AG09319 (cell line): ENCODE measurements at places on chromosomes 4 and X.

DNA sequence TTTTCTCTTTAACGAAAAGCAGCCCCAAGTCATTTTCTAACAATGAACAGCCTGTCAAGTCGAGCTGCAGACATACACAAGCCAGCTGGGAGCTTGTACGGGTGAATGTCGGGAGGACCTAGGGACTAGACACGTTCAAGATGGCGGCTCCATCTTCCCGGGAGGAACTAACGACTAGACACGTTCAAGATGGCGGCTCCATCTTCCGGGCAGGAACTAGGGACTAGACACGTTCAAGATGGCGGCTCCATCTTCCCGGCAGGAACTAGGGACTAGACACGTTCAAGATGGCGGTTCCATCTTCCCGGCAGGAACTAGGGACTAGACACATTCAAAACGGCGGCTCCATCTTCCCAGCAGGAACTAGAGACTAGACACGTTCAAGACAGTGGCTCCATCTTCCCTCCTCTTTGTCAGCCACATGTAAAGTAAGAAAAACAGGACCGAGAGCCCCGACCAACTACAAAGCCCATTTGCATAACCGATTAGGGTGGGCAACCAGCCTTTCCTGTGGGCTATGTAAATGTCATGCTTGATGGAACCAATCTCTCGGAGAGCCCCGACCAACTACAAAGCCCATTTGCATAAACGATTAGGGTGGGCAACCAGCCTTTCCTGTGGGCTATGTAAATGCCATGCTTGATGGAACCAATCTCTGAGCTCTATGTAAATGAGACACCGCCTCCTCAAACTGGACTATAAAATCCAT is 175.5 kb downstream of the DHRSX start:
- peak; percentile 47 for DNase-seq

DNA sequence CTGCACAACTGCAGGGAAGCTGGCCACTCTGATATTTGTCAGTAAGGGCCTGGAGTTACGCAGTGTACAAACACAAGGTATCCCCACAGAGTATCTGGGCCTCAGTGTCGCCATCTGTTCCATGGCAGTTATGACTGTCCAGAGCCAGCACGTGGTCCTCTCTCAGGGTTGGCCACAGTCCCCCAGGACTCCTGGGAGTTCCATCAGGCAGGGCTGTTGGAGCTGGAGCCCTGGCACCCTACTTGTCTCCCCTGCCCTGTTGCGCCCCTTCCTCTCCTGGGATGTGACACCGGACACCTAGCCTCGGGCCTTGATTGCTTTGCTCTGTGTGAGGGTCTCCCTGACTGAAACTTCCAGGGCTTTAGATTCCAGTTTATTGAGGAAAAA is 8.4 kb downstream of the HTRA3 start:
- no peak for DNase-seq

- DNase-seq, result no peak
Observed at GRCh38 chr4:128357286-128357685, 69.7 kb upstream of the PGRMC2 start.

GRCh38 chrX:3994315-3994714 is 280.9 kb upstream of the PRKX start:
- DNase-seq, result no peak

- DNase-seq, result no peak
Observed at GRCh38 chr4:57190601-57191481, 80.7 kb upstream of the IGFBP7 start.

GRCh38 chr4:10201381-10202223 is 85.0 kb upstream of the WDR1 start:
- DNase-seq, result no peak

GRCh38 chrX:15468036-15468435 is 25.1 kb downstream of the PIR start:
- DNase-seq, result peak; percentile 44

GRCh38 chr4:14841801-14842768 is 160.2 kb upstream of the CPEB2 start:
- no peak for DNase-seq

DNA sequence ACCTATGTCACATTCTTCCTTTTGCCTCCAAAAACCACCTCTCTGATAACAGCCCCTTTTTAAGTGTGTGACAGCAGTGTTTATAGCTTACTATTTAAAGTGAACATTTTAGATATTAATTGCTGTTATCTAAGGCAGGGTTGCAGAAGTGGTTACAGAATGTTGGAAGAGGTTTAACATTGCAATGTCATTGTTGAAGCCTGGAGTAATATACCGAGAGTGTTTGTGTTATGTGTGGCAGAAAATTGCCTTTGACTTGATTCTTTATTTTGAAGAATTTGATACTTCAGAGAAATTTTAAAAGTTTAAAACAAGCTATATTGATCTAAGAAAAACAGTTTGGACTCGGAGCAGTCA is 37.1 kb downstream of the SMARCAD1 start:
- no peak for DNase-seq

- DNase-seq, result peak; percentile 49
Observed at GRCh38 chr4:53763813-53764597, 172.7 kb upstream of the LNX1 start.

DNA sequence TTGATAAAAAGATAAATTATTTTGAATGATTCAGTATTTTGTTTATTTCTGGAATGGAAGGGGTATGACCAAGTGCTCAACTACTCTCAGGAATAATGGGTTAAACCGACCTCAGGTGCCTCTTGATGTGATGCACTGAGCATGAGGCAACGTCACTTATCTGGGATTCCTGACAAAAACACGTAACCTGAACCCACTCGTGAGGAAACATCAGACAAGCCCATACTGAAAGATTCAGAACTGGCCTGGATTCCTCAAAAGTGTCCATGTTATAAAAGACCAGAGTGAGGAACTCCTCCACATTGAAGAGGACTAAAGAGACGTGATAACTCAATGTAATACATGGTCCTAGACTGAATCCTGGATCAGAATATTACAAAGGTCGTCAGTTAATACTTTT is 144.0 kb downstream of the FNIP2 start:
- DNase-seq, result no peak

DNA sequence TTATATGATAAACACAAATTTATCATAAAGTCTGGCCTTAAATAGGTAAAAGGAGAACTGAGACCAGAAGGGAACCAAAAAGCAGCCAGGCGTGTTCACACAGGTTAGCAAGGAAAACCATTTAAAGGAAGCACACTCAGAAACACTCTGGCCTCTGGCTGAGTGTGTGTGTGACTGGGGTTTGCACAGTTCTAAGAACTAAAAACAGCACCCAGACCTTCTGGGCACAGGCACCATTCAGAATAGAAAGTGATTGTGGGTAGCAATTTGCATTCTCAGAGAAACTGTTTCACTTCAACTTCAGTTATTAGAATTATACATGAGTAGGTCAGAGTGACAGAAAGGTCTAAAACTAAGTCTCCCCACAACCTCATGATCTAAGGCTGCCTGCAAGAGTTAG is 10.0 kb downstream of the GPR82 start:
- DNase-seq, result no peak

- DNase-seq, result no peak
Observed at GRCh38 chrX:125150231-125150630, 169.4 kb upstream of the TEX13C start.

DNA sequence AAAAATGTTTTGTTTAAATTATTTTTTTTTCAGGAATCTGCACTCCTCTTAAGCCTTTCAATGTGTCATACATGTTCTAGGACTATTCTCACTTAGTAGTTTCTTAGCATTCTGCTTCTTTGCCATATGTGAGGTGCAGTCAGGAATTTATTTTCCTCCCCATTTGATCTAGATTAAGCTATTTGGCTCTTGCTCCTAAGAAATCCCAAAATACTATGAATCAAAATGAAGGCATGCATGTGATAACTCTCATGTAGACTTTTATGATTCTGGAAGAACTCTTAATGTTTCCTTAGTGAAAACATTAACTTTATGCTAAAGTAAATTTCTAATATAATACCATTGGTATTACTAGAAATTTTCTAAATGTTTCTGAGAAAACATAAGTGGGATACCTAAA is 664.5 kb downstream of the RAPGEF2 start:
- no peak for DNase-seq

DNA sequence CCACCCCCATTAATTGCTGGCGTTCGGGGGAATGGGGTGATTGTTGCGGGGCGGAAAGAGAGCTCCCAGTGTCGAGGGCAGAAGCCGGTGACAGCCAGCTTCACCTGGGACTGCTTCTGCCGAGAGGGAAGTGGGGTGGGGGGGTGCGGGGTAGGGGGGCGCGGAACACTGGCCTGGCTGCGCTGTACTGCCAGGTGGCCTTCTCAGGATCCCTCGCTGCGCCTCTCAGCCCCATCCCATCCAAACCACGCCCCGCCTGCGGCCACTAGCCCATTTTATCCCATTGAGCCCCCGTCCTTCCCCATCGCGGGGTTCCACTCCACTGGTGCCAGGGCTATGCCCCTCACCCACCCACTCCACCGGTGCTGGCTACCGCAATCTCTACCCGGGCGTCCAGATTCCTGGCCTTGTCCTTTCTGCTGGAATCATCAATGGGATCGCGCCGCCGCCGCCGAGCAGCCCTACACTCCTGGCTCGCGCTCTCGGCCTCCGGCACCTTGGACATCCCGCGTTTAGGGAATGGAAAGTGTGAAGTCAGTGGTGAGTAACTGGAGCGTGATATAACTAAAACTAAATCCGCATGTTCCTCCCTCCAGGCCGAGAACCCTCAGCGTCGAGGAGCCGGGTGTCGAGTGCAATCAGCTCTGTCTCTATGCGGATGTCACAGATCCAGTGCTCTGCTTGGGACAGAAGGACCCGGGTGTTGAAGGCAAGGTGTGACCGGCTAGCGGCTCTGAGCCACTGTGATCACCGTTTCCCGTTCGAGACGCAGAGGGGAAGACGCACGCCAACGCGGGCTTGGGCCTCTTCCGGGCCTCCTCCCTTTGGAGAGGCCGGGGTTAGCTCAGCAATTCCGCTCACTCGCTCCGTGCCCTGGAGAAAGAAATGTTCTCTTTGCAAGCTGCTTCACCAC is 20.5 kb downstream of the NKX3-2 start:
- no peak for DNase-seq

- peak; percentile 41 for DNase-seq
Observed at GRCh38 chrX:3262901-3263300, 83.6 kb downstream of the MXRA5 start.

- no peak for DNase-seq
Observed at GRCh38 chr4:32031026-32031425, 1310.9 kb downstream of the PCDH7 start.

- DNase-seq, result no peak
Observed at GRCh38 chr4:53885668-53886067, 178.7 kb downstream of the CHIC2 start.

DNA sequence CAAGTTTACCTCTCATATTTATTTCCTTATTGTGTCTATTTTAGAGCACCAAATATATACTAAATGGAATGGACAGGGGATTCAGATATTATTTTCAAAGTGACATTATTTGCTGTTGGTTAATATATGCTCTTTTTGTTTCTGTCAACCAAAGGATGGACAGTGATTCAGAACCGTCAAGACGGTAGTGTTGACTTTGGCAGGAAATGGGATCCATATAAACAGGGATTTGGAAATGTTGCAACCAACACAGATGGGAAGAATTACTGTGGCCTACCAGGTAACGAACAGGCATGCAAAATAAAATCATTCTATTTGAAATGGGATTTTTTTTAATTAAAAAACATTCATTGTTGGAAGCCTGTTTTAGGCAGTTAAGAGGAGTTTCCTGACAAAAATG is 6.2 kb downstream of the FGB start:
- no peak for DNase-seq

DNA sequence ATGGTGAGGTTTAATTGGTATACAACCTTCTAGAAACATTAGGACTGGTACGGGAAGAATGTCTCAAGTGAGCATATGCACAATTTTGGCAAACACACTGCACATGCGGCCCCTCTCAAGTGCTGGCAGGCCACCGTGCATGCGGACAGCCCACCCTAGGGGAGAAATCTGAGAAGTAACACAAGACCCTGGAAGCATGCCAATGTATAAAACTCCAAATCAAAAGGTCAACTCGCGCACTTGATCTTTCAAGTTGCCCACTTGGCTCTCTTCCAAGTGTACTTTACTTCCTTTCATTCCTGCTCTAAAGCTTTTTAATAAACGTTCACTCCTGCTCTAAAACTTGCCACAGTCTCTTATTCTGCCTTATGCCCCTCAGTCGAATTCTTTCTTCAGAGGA is 488.3 kb downstream of the CFAP47 start:
- no peak for DNase-seq

GRCh38 chrX:71541210-71542022 is 8.5 kb downstream of the OGT start:
- DNase-seq, result no peak

- DNase-seq, result no peak
Observed at GRCh38 chrX:120668357-120668756, 38.5 kb upstream of the C1GALT1C1 start.

DNA sequence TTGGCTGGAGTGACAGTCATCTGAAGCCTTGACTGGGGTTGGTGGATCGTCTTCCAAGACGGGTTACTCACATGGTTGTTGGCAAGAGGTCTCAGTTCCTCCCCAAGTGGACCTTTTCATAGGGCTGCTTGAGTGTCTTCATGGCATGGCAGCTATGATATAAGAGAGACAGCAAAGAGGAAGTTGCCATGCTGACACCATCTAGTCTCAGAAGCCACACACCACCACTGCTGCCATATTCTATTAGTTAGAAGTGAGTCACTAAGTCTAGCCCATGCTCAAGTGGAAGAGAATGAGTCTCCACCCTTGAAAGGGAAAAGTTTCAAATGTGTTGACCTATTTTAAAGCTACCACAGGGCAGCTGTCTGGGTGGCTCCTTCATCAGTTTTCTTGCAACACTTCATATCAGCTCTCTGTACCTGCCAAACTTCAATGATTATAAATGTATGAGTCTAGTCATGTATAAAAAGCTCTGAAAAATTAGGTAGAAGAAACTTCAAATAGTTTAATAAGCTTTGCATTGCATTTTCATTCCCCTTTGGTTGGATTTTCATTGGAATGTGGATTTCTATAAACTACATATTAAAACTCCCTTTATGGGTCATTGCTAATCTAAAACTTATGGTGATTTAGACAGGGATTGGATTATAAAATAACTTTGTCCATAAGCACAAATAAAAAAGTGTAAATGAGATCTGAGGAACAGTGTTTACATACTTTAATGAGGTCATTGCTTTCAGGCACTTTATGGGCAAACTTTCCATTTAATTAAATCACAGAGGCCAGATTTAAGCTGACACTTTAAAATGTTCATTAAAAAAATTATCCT is 68.0 kb upstream of the ATXN3L start:
- no peak for DNase-seq

GRCh38 chr4:8442596-8443358 is 2.2 kb downstream of the TRMT44 start:
- DNase-seq, result no peak

GRCh38 chr4:19945979-19946380 is 305.7 kb upstream of the SLIT2 start:
- DNase-seq, result peak; percentile 93

GRCh38 chr4:10105421-10105820 is 11.2 kb downstream of the WDR1 start:
- no peak for DNase-seq

DNA sequence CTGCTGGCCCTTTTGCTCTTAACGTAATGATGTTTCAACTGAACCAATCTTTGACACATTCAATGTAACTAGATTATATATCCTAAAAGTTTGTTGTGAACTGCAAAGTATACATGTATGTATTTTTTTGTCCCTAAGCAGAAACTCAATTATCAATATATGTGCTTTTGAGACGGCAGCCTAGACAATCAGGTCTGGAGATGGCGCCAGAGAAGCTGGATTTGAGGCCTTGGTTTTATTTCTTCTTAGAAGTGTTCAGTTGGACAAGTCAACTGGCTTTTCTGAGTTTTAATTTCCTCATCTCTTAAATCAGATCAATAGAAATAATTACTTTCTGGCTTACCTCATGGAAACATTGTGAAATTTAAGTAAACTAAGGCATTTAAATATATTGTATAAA is 62.5 kb downstream of the DCAF8L1 start:
- no peak for DNase-seq

GRCh38 chr4:122652379-122652778 is 31.5 kb upstream of the IL21 start:
- peak; percentile 45 for DNase-seq
